ENCODE measurements at places on chromosomes 13 and 19.

DNA sequence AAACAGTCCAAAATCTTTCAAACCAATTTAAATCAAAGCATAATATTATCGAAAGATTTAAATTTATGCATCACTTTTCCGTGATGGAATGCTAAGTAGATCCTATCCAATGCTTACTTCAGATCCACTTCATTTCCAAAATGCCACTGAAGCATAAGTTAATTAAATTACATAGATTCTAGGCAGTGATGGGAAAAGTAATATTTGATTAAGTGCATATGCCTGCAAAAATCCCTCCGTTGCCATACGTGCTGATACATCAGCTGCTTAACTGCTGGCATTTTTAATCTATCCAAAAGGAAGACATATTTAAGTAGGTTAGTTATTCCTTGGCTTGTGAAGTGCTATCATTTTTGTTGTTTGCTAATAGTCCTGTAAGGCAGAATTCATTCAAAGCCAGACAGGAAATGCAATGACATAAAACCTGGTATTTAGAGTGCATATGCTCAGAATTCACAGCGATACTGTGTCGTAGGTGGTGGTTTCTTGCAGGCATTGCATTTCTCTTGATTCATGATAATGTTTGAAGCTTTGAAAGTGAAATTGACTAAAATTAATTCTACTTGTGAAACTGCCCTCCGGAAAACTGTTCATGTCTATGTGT lies 738.3 kb upstream of the GPC6 start:
- no peak for DNase-seq

GRCh38 chr13:112569821-112570220 lies 18.1 kb downstream of the TUBGCP3 start:
- no peak for DNase-seq

GRCh38 chr13:34422956-34423355 lies 519.1 kb upstream of the NBEA start:
- DNase-seq: no peak

DNA sequence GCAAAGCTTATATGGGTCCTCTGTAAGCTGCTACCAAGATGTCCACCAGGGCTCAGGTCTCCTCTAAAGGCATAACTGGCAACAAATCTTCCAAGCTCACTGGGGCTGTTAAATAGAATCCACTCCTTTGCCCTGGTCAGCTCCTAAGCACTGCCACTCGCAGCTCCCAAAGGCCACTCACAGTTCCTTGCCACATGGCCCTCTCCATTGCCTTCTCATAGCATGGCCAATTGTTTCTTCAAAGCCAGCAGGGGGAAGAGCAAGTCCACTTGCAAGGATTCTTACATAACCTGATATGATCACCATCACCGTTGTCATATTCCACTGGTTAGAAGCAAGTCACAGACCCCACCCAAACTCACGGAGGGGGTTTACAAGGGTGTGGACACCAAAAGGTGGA lies 199.5 kb downstream of the SUCLA2 start:
- DNase-seq: no peak

DNA sequence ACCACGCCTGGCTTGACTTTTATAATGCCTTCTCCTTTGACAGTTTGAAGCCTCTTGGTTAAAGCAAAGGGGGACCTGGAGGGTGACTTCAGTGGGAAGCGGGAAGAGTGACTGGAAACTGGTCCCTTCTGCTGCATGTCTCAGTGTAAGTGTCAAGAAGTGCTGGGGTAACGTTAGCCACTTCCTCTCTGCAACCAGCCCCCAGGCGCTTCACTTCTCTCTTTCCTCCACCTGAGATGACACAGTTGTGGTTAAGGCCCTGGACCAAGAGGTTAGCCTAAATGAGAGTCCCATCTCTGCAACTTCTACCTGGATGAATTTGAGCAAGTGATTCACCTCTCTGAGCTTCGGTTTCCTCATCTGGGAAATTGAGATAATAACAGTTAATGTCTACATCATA lies 16.3 kb downstream of the LEUTX start:
- no peak for DNase-seq

DNA sequence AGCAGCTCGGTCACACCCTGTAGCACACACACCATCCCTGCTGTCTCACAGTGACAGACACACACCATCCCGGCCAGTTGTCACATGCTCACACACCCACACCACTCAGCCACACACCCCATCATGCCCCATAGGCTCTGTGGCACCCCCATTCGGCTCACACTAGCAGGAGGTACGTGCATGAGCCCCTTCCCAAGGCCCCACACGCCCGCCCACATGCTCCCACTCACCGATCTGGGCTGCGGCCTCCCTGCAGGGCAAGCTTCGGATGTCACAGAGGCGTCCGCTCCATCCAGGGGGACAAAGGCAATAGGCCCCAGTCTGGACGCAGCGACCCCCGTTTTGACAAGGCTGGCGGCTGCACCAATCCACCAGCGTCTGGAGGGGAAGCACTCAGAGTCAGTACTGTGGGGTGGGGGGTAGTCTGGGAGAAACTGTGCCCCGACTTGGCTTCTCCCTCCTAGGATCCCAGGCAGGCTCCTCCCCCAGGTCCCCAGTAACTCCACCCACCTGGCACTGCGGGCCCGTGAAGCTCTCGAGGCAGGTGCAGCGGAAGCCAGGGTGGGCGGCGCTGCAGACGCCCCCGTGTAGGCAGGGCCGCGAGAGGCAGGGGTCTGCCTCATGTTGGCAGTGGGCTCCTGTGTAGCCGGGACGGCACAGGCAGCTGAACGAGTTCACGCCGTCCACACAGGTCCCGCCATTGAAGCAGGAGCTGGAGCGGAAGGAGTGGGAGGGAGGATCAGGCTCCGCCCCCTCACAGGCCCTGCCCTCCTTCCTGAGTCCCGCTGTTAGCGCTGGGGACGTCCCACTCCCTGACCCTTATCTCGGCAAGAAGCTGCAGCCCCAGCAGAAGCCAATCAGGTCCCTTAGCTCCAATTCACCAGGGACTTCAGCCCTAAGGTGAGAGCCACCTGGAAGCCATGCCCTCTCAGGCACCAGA lies 20.1 kb downstream of the NOTCH3 start:
- DNase-seq: no peak

DNA sequence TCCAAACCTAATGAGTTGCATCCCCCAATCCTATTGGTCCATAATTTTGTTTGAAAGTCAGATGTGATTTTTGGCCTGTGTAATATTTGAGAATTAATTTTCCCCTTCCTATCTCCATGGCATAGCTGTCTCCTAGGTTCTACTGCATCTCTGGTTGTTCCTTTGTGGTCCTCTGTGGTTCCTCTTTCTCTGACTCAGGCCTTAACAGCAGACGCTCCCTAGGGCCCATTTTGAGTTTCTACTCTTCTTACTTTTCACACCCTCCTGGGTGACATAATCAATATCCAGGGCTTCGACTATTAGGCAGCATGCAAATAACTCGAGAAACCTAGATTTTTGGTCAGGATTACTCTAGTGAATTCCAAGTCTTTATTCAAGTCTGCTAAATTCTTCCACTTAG lies 160.7 kb downstream of the RFC3 start:
- DNase-seq: no peak

DNA sequence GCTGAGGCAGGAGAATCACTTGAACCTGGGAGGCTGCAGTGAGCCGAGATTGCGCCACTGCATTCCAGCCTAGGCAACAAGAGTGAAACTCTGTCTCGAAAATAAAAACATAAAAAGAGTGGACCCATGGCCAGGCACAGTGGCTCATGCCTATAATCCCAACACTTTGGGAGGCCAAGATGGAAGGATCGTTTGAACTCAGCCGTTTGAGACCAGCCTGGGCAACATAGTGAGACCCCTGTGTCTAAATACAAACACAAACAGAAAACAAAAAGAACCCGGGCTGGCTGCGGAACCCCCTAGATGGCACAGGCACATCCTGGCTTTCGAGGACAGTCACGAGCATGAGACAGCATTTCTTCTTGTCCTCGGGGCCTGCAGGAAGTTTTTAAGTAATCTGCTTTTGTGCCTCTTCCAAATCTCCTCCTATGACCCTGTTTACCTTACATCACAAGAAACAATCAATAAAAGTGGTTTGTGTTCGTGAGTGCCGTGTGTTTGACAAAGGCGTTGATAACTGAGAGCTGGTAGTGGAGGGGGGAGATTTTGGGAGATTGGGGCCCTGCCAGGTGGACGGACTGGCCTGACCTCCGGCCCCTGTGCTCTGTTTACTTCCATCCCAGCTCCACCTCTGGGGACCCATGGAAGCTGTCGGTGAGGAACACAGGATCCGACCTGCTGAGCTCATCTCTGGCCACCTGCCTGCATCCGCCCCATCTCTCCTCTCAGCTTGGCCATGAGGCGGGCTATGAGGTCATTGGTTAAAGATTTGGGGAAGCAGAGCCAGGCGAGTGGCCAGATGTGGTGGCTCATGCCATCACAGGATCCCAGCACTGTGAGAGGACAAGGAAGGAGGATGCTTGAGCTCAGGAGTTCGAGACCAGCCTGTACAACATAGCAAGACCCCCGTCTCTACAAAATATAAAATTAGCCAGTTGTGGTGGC lies 5.9 kb upstream of the GDF15 start:
- no peak for DNase-seq

GRCh38 chr13:99203601-99204579 lies 3.2 kb downstream of the UBAC2 start:
- no peak for DNase-seq

DNA sequence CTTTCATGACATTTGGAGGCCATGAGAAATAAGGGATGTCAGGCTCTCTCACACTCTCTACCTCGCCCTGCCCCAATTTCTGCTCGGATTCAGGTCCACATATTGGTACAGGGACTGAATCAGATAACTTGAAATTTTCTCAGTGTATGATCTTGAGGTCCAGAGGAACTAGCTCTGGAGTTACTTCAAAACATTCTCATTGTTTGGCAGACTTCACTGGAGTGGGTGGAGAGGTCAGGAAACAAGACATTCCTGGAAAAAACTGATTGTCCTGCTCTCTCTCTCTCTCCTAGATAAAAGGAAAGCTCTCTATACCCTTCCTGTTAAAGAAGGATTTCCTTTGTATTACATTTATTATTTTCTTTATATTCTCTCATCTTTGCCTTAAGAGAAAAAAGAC lies 428.1 kb upstream of the DACH1 start:
- no peak for DNase-seq

- DNase-seq: no peak
Observed at GRCh38 chr19:5623397-5624017, 624 bp downstream of the SAFB start.

GRCh38 chr19:47613165-47614020 lies 4.5 kb downstream of the BICRA start:
- DNase-seq: peak; percentile 51

DNA sequence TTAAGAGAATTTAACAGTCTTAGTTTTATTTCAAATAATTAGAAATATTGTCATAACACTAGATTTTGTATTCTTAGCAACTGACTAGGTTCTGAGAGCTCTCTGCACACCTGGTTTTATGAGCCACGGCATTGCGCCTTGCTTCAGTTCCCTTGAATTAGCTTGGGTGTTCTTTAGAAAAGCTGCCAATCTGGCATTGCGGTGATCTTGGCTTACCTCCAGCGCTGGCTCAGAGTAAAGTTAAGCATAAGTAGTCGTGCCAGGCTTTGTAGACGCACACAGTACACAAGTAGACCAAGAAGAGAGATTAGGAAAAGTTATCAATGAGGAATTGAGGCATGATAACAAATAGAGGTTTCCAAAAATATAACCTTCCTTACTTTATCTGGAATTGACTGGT lies 45.7 kb downstream of the TPP2 start:
- DNase-seq: no peak

DNA sequence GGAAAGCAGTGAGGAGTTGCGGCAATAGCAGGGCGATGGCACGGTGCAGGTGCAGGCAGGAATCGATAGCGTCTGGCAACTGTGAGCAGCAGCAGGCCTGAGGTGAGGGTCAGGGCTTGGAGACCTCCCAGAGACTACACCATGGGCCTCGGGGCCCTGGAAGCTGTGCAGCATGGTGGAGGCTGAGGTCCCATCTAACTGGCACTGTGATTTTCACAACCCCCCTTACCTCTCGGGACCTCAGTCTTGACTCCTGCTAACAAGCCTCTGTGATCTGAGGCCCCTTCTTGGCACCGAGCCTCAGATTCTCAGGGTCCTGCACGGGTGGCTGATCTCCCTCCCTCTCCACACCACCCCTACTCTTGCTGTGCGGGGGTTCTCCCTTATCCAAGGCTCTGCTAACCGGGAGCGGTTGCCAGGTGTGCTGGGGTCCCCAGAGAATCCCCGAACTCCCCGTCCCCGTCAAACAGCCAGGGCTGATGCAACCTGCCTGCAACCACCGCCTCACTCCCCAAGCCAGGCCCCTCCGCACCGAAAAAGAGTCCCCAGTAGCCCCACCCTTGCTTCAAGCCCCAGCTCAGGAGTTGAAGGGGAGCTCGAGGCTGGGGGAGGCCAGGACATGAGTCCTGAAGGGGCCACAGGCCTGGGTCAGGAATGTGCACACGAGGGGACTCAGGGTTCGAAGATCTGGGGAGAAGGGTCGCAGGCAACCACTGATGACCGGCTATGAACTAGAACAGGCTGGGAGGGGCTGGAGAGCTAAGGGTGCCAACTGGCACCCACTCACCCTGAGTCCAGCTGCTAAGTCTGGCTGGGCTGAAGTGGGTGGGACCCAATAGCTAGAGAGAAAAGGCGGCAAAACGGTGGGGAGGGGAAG lies 4.8 kb upstream of the ATF5 start:
- DNase-seq: no peak

- DNase-seq: no peak
Observed at GRCh38 chr19:46069806-46070341, 29.1 kb upstream of the IGFL4 start.

DNA sequence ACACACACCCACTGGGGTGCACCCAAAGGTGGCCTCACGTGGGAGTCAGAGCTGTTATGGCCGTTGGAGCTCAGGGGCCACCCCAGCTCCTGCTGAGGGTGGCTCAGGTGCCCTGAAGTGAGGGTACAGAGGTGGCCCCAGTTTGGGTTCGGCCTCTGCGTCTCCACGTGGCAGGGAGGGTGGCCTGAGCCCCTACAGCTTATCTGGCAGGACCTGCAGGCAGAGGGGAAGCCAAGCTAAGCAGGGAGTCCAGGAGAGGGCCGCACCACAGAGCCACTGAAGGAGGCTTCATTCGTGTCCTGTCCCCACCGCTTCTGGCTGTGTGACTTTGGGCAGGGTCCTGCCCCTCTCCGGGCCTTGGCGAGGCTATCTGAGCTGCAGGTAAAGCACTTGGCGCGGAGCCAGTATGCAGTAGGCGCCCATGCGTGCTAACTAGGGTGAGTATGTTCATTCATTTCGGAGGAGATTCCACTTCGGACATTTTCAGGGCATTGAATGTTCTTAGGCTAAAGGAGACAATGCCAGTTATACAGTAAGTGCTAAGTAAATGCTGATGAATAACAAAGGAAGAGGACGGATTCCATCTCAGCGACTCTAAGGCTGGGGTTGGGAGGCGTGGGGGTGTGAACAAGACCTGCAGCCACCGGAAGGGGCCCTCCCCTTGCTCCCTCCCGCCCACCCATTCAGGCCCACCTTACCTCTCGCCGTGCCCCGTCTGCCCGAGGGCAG lies 4.9 kb downstream of the REX1BD start:
- no peak for DNase-seq

DNA sequence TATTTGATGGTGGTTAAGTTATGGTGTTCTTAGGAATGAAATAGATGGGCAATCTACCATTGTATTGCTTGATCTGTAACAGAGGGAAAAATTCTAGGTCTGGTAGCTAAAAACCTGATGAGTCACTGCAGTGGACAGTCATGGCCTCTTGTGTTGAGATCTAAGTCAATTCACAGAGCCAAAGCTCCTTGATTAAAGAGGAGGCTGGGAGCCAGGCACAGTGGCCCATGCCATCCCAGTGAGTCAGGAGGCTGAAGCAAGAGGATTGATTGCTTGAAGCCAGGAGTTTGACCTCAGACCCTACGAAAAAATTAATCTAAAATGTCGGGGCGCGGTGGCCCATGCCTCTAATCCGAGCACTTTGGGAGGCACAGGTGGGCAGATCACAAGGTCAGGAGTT lies 67.1 kb upstream of the KPNA3 start:
- DNase-seq: no peak

GRCh38 chr13:23570921-23571315 lies 706 bp downstream of the TNFRSF19 start:
- no peak for DNase-seq
